ENCODE measurements at places on chromosomes 16 and 17.

- DNase-seq = no peak
These were observed 16.5 kb downstream of the KATNIP start for GRCh38 chr16:27566417-27566816.

GRCh38 chr17:56309897-56310296 lies 156.6 kb downstream of the ANKFN1 start:
- DNase-seq = no peak

- DNase-seq = no peak
These were observed 15.5 kb downstream of the SNF8 start for GRCh38 chr17:48928876-48929811.

DNA sequence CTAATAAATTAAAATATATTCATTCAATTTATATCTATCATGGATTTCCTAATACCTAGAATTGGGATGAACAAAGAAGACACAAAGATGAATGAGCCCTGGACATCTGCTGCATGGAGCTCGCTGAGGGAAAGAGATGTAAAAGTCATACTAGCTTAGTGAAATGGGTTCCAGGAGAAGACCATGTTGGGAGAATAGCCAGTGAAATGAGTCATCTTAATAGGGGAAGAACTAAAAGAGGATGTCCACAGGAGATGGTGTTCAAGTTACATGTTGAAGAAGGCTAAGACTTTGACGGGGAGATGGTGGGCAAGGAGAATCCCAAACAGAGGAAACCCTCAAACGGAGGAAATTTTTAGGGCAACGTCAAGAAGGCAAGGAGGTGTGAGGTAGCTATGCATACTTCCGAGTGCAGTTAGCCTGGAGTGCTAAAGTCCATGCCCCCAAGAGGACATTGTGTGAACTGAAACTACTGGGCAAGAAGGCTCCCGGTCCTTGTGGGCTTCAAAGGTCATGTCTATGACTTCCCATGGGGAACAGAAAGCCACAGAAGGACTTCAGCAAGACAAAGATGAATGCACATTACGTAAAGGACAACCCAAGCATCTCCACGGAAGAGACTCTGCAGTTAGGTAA lies 220.5 kb upstream of the CDH11 start:
- no peak for DNase-seq

DNA sequence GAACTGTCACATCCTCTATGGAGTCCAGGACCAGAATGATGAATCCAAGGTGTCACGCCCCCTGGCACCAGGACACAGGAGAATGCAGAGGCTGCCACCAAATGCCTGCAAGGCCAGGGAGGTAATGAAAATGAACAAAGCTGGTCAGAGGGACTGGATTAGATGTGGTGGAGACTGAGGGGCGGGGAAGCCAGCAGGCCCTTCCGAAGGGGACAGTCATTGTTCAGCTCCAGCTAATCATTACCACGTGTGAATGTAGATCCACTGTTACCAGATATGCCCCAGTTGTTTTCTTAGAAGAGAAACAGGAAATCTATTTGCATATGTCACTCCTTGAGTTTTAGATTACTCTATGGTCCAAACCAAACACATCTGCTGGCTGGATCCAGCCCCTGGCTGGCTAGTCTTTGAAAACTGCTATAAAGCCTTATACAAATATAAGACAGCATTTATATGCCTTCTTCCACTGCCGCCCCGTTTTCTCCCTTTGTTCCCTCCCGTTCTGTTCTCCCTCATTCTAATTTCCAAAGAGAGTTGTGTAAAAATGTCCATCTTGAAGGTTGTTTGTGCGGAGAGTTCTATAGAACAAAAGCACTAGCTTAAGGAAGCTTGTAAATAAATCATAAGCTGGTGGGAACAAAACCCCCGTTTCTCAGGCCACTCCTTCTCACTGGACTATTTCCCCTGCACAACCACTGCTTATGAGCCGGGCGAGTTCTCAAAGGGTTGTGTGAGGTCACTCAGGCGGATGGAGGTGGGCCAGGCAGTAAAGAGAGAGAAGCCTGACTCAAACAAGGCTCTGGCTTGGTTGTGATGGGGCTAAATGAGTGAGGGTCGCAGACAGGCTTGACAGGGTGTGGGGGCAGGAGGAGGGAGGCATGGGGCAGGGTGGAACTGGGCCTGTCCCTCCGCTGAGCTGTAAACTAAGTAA lies 14.2 kb downstream of the CRYM start:
- no peak for DNase-seq

DNA sequence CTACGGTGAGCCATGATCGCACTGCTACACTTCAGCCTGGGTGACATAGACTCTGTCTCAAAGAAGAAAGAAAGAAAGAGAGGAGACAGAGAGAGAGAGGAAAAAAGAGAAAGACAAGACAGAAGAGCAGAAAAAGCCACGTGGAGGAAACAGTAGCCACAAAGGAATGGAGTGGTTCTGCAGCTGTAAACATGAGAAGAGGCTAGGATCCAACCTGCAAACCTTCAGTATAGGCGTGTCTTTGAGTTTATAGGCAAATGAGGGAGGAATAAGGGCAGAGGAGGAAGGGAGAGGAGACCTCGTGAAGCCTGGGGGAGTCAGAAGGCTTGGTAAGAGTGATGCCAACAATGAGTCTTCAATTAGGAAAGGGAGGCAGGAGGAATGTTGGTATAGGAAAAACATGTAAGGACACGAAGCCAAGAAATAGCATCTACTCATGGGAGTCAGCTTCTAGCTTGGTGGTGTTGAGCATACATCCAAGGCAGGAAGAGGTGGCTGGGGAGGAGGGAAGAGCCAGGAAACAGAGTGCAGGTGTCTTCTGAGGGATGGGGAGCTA lies 3.9 kb downstream of the MED9 start:
- DNase-seq = no peak

GRCh38 chr16:73482310-73482709 lies 434.4 kb upstream of the ZFHX3 start:
- DNase-seq = no peak

GRCh38 chr16:23148166-23148512 lies 1.1 kb downstream of the USP31 start:
- DNase-seq = no peak

DNA sequence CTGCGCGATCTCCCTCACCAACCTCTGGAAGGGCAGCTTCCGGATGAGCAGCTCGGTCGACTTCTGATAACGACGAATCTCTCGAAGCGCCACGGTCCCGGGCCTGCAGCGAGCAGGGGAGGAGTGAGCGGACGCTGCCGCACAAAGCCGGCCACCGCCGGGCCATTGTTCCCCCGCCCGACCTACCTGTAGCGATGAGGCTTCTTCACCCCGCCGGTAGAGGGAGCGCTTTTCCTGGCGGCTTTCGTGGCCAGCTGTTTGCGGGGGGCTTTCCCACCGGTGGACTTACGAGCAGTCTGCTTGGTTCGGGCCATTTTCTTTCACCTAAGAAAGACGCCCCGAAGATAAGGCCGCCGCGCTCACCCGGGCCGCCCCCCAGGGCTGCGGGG lies 5.8 kb upstream of the UNK start:
- no peak for DNase-seq

- DNase-seq = no peak
These were observed 209.7 kb downstream of the CCDC182 start for GRCh38 chr17:57535249-57535966.

DNA sequence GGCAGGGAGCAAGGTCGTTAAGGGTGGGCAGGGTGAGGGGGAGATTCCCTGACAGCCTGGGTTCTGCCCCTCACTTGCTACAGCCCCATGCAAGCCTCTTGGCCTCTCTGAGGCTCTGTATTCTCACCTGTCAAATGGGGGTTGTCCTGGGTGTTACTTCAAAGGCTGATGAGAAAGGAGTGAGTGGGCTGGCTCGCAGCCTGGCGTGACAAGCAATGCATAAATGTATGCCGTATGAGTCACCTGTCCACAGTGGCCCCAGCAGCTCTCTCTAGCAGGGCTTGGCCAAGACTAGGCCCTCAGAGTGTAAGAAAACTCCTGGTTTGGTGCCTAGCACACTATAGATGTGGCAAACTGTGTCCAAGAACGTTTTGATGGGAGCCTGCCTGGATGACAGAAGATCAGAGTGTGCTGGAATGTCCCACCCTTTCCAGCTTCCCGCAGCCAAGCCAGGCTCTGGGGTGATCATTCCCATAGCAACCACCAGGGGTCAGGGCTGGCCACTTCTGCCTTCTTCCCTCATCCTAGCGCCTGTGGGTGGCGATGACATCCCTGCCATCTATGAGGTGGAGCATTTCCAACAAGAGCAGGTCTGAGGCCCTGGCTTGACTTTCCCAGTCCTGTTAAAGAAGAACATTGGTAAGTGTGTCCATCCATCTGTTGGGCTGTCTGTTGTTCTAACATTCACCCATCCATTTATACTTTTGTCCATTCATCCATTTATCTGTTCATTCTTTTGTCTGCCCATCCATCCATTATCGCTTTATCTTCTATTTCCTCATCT lies 37.2 kb upstream of the ADGRG1 start:
- peak; percentile 67 for DNase-seq

DNA sequence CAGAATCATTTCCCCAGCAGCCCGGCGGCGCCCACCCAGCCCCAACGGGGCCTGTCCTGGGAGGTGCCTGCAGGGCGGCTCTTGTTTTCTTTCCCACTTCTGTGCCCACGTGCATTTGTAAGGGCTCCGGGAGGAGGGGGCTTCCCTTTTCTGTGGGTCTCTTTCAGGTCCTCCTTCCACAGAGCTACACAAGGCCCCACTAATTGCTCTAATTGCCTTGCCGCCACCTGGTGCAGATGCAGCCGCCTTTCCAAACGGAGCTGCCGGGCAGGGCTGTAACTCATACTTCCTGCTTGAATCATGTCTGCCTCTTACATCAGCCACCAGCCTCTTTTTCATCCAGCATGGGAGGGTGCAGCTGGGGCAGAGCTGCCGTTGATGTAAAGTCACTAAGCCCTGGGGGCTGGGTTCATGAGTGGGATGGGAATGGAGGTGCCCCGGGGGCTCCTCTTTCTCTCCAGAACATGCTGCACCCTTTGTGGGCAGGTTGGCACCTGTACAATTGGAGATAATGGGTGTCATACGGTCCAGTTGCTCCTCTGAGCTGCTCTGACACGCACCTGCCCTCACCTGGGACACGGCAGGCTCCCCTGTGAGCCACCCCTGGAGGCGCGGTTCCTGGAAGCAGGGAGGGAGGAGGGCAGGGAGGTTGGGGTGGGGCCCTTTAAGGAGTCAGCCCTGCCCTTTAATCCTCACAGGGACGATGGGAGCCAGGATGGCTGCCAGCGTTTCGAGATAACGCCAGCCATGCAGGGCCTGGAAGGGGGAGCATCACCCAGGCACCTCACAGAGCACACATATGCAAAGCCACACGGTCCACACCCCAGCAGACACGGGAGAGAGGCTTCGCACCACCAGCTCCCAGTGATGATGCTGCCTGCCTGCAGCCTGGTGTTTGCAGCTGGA lies 41.1 kb upstream of the KLHDC4 start:
- no peak for DNase-seq

DNA sequence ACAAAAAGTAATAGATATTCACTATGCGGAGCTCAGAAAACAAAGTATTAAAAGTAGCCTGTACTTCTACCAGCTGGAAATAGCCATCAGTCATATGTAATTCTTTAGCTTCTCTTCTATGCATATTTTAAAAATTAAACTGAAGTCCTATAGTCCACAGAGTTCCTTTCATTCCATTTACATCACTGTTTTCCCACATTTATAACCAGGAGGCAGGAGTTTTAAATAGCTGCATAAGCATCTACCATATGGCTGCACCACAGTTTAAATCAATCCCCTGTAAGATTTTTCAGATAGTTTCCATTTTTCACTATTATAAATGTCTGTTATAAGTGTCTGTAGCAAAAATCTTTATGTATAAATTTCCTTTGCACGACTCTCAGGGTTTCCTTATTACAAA lies 45.1 kb downstream of the ZFHX3 start:
- DNase-seq = no peak

- no peak for DNase-seq
These were observed 66.7 kb downstream of the SREBF1 start for GRCh38 chr17:17769869-17770631.

DNA sequence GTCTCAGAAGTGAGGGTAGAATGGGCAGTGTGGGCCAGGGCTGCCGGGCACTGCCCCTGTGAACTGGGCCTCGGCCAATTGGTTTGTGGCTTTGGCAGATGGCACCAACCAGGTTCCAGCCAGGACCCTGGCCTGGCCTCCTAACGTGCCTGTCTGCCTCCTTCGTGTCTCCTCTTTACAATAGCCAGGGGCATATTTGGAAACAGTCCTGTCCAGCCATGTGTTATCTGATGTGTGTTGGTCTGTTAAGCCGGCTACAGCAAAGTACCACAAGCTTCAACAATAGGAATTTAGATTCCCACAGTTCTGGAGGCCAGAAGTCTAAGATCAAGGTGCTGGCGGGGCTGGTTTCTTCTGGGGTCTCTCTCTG lies 14.6 kb downstream of the CRISPLD2 start:
- DNase-seq = no peak

DNA sequence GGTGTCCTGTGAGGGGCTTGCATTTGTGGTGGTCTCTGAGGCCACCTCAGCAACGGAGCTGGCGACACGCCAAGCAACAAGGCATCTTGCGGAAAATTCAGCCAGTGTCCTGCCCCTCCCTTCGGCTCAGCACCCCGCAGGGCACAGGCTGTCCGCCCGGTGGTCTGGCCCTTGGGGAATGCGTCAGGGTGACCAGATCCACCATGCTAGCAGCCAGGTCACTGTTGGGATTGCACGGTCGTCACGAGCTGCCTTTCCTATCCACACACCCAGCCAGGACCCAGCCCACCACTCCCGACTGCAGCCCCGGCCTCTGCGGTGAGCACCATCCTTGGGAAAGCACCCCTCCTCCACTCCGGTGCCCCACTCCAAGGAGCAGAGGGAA lies 221.2 kb downstream of the NTN1 start:
- DNase-seq = no peak

DNA sequence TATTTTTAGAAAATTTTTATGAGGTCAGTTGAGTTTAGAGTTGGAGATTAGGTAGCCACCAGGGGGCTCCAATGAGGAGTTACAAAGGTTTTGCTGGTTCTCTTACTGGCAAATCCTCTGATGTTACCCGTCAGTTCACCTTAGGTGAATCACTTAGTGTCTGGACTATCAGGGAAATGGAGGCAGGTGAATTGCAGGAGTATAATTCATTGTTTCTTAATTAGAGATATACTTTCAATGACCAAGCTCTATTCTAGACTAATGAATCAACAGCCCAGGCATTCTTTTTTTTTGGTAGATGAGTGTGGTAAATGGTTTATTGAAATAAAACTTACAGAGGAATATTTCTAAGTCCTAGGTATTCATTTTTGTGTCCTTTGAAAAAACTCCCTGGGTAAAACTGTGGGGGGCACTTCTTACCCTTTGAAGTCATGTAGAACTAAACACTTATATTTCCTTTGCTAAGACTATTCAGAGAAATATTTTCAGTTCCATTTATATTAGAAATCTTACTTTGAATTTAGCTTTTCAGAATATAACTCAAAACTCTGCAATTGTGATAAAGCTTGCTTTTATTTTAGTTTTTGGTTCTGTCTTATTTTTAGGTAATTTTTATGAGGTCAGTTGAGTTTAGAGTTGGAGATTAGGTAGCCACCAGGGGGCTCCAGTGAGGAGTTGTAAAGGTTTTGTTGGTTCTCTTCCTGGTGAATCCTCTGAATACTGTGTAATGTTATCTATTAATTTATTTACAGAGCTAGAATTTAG lies 17.7 kb downstream of the PSMD11 start:
- DNase-seq = peak; percentile 45

GRCh38 chr16:10971560-10971961 lies 27.2 kb downstream of the CLEC16A start:
- DNase-seq = peak; percentile 65
